Diencephalon (tissue), 1 donor: ENCODE measurements at places on chromosomes 2 and 18. TPM values are rescaled to one million over a fixed set of nuclear protein-coding genes. Genes with fewer than 3 reads are reported as not detected.

Gene ACAA2
- 25.6 TPM for total RNA-seq

Gene MOB4
- 83.0 TPM for total RNA-seq

Gene ATP9B
- total RNA-seq, result 77.3 TPM

Gene TM4SF20
- total RNA-seq, result not detected

Gene POTEF
- 0.23 TPM for total RNA-seq

Gene MC4R
- total RNA-seq, result 14.8 TPM

Gene OSBPL6
- 14.1 TPM for total RNA-seq

Gene CFC1
- 9.2 TPM for total RNA-seq

Gene CXCR1
- not detected for total RNA-seq
